ENCODE measurements at places on chromosomes 13 and 19.
A peak's percentile ranks its signal among the peaks of the same experiment; 100 is the strongest.

DNA sequence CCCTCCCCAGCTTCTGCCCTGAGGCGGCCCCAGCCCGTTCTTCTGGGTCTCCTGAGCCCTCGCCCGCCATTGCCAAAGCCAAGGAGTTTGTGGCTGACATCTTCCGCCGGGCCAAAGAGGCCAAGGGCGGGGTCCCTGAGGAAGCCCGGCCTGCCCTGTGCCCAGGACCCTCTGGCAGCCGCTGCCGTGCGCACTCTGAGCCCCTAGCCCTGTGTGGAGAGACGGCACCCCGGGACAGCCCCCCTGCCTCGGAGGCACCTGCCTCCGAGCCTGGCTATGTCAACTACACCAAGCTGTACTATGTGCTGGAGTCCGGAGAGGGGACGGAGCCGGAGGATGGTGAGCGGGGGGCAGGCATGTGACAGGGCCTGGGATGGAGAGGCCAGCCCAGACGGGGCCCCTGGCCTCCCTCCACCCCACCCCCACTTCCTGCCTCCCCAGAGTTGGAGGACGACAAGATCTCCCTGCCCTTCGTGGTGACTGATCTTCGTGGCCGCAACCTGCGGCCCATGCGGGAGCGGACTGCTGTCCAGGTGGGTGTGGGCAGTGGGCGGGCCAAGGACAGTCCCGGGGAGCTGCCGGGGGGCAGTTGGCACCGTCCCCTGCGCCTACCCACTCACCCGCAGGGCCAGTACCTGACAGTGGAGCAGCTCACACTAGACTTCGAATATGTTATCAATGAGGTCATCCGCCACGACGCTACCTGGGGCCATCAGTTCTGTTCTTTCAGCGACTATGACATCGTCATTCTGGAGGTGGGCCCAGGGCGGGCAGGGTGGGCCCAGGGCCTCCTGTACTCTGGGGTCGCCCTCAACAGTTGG lies 7.0 kb downstream of the DCAF15 start:
- no peak for DNase-seq

DNA sequence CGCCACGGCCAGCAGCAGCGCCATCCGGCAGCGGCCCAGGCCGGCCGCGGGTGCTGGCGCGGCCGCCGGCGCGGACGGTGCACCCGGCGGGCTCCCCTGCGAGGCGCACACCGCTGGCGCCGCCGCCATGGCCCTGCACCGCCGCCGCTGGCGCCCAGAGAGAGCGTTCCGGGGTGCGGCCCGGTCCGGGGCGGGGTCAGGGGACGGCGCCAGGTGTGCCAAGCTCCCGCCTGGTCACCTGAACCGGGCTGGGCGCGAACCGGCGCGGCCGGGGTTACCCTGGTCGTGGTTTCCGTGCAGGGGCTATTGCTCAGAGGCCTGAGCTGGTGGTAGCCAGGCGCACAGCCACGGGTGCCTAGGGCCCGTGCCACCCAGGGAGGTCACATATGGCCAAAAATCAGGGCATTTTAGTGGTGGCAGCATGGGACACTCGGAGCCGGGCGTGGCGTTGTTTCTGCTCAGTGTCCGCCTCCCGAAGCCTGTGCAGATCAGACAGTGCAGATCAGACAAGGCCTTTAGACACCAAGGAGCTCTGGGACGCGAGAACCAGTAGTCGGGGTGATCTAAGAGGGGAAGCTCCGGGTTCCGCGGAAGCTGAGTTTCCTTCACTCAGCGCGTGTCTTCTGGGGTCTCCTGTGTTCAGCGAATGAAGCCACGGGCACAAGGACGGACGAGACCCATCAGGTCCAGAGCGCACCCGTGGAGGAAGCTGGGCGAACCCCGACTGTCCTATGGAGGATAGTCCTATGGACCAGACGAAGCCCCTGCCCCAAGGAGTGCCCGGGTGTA lies at the start of gene TMEM238:
TMEM238 (minus strand) TSS at position 162 of the 789 bp plus-strand sequence; CDS start at position 129, 33 bp downstream.
- DNase-seq = peak; percentile 68

GRCh38 chr13:39073983-39074382 lies 35.7 kb downstream of the NHLRC3 start:
- no peak for DNase-seq

DNA sequence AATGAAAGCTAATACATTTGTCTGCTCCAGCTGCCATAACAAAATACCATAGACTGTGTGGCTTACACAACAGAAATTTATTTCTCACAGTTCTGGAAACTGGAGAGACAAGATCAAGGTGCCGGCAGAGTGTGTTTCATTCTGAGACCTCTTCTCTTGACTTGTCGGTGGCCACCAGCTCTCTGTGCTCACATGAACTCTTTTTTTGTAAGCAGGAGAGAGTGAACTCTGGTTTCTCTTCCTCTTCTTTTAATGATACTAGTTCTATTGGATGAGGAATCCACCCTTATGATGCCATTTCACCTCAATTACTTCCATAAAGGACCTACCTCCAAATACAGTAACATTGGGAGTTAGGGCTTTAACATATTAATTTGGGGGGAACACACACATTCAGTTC lies 11.7 kb downstream of the KCTD12 start:
- DNase-seq = no peak

- peak; percentile 95 for DNase-seq
Measured at GRCh38 chr19:50724522-50725217, 1.5 kb downstream of the CLEC11A start.
